HT1080 (cell line): ENCODE measurements at places on chromosomes 1 and 21. TPM values are rescaled to one million over a fixed set of nuclear protein-coding genes. Genes with fewer than 3 reads are reported as not detected.

TRPM2 gene
- 0.40 and 1.4 TPM in 2 replicates for total RNA-seq

CLCA4 gene
- not detected in 2 replicates for total RNA-seq

CRABP2 gene
- 6.0 and 8.6 TPM in 2 replicates for total RNA-seq

FMO2 gene
- total RNA-seq = not detected in 2 replicates

FTCD gene
- total RNA-seq = 0.13 and 0.69 TPM in 2 replicates

GRCh38 chr1:146021050-146021445, 487 bp downstream of the HJV start:
- no peak for DNase-seq

GRCh38 chr21:43734131-43734927, 15.4 kb downstream of the PDXK start:
- no peak for DNase-seq

- peak; percentile 40 for DNase-seq
Observed at GRCh38 chr1:202192770-202193613, 607 bp upstream of the LGR6 start.

DNA sequence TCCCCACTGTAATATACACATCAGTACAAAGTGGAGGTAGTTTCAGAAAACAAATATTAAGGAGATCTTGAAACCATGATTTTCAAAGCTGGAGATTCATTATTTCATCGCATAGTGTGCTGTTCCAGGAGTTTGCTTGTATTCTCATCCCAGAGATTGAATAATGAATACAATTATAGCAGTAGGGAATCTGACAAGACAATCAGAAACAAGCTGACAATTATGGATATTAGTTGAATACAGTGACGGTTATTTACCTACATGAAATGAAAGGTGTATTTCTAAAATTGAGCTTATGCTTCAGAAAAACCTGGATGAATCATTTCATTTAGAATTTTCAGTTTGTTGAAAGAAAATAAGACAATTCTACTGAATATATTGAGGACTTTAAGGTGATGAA, 2119.0 kb downstream of the MRPL39 start:
- DNase-seq = no peak

- no peak for DNase-seq
Observed at GRCh38 chr21:29639366-29640079, 300.3 kb downstream of the GRIK1 start.

GRCh38 chr21:17435565-17436543, 77.0 kb upstream of the CXADR start:
- no peak for DNase-seq

DNA sequence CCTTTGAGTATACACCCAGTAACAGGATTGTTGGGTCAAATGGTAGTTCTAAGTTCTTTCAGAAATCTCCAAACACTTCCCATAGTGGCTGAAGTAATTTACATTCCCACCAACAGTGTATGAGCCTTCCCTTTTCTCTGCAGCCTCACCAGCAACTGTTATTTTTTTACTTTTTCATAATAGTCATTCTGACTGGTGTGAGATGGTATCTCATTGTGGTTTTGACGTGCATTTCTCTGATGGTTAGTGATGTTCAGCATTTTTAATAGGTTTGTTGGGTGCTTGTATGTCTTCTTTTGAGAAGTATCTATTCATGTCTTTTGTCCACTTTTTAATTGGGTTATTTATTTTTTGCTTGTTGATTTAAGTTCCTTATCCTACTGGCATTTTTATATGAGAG, 26.4 kb upstream of the LAMC1 start:
- DNase-seq = peak; percentile 3

DNA sequence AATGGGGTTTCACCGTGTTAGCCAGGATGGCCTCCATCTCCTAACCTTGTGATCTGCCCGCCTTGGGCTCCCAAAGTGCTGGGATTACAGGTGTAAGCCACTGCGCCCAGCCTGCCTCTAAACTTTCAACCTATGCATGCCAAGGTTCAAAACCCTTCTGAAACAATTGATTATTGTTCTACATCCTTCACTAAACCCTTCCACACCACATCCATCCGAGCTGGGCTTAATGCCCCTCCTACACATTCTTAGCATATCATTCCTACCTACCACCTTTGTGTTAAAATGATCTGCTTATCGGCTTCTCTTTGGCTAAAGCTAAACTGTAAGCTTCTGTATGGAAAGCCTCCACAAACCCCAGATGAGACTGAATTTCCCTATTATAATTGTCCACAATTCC, 40.8 kb upstream of the DOCK7 start:
- DNase-seq = no peak

DNA sequence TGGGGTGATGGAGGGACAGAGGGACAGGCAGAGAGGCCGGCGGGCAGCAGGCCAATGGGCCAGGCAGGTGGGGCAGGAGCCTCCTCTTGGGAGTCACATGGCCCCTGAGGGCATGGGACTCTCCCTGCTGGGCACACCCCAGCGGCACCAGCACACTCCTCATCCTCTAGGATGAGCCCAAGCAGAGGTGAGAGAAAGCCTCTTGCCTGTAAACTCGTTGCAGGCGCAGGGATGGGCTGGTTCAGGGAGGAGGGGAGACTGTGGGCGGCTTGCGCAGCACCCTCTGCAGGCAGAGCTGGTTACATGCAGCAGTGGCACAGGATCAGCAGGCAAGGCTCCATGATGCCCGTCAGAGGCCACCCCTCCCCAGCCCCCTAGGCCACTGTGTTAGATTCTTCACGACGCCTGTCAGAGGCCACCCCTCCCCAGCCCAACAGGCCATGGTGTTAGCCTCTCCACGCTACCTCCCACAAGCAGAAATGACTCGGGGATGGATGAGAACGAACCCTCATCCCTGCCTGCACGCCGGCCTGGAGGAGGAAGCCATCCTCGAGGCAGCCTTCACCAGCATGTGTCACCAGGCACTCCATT, 209.7 kb upstream of the VAMP3 start:
- peak; percentile 18 for DNase-seq

GRCh38 chr1:51843948-51844347, 34.6 kb downstream of the NRDC start:
- no peak for DNase-seq

DNA sequence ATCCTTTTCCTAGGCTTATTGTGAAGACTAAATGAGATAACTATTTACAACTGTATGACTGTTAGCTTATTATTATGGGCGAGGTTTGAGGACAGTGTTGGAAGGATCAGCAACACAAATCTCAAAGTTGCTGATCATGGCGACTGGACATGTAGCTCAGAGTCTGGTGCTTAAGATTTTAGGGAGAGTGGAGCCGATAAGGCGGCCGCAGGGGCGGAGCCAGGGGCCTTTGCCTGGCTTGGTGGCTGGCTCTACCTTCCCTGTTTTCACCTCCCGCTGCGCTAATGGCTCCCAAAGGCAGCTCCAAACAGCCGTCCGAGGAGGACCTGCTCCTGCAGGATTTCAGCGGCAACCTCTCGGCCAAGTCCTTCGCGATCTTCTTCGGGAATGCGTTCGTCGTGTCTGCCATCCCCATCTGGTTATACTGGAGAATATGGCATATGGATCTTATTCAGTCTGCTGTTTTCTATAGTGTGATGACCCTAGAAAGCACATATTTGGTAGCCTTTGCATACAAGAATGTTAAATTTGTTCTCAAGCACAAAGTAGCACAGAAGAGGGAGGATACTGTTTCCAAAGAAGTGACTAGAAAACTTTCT, 45.5 kb downstream of the GIPC2 start:
- DNase-seq = no peak

DNA sequence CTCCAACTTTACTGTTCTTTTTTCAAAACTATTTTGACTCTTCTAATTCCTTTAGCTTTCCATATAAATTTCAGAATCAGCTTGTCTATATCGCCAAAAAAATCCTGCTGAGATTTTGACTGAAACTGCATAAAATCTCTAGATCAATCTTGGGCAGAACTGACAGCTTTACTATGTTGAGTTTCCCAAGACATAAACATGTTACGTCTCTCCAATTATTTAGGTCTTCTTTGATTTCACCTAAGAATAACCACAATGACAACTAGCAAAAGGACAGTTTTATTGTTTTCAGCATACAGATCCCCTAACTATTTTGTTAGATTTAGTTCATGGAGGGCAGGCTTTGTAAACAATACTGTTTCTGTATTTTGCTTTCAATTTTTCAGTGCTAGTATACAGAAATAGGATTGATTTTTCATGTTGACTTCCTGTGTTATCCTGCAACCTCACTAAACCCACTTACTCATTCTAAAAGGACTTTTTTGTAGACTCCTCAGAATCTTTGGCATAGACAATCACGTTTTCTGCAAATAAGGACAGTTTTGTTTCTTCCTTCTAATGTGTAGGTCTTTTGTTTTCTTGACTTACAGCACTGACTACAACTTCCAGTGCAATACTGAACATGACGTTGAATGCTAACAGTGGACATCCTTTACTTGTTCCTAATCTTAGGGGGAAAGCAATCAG, 63.4 kb downstream of the NPHP4 start:
- no peak for DNase-seq

DNA sequence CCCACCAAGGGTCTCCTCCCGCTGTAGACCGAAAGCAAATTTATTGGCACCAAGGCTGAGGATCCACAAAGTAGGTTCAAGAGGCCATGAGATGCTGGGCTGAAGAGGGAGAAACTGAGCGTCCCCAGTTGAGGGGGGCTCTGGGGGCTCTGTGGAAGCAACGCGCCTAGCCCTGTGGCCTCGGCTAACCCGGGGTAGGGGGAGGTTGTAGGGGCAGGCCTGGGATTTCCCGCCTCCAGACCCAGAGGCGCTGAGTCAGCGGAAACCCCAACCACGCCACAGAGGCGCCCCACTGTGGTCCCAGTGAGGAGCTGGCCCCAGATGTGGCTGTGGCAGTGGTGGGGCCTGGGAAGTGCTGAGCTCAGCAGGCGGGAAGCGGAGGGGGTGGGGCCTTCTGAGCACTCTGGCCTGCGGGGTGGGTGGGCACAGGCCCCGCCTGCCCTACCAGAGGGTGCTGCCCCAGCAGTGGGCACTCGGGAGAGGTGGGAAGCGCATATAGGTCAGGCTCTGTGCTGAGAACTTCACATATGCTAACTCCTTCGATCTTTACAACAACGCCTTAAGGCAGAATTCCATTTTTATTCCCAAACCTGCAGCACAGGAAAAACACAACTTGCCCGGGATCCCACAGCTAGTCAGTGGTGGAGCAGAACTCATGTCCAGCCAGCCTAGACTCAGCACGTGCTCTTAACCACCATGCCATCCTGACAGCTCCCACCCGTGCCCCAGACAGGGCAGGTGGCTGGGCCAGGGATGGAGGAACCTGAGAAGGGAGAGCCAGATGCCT, 1.5 kb upstream of the COL16A1 start:
- peak; percentile 71 for DNase-seq

- no peak for DNase-seq
Observed at GRCh38 chr1:83978056-83978455, 20.9 kb downstream of the TTLL7 start.

- peak; percentile 30 for DNase-seq
Observed at GRCh38 chr1:232353001-232353400, 276.9 kb downstream of the SIPA1L2 start.

- DNase-seq = no peak
Observed at GRCh38 chr1:77134359-77134758, 84.9 kb downstream of the PIGK start.

- DNase-seq = no peak
Observed at GRCh38 chr1:58999676-59000075, 215.8 kb upstream of the JUN start.

DNA sequence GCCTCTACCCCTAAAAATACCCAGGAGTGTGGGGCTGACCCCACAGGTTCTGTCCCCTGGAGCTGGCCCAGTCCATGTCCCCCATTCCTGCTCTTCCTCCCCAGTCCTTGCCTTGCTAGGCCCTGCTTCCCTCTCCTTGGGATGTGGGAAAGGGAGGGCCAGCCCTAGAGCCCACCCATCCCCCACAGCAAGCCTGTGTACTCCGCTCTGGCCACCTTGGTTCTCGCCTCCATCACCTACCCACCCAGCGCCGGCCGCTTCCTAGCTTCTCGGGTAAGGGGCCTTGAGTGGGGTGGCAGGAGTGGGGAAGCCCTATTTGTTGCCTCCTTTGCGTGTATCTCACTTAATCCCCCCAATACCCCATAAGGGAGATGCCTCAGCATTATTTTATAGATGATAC, 6.7 kb downstream of the CLCNKB start:
- no peak for DNase-seq

DNA sequence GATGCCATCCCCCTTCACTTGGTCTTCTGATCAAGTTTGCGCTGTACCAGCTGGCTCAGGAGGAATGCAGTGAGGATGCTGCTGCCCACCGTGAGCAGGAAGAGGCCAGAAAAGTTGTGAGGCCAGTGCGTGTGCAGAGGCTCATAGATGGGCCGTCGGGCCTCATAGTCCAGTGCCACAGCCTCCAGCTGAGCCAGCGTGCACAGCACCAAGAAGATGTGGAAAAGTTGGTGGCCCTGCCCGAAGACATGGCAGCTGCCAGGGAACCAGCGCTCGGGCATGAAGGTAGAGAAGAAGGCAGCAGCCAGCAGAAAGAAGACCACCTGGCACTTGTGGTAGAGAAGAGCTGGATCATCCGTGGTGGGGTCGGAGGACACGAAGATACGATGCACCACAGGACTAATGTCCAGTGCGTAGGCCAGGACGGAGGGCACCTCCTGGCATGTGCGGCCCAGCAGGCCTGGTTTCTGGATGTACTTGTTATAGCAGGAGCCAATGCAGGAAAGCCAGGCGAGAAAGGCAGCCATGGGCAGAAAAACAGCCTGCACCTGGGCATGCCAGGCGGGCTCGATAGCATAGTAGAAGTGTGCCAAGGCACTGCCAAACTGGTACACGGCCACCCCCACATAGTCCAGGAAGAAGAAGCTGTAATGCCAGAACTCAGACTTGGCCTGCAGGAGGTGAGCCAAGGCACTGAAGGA, 3.7 kb upstream of the AUNIP start:
- no peak for DNase-seq

DNA sequence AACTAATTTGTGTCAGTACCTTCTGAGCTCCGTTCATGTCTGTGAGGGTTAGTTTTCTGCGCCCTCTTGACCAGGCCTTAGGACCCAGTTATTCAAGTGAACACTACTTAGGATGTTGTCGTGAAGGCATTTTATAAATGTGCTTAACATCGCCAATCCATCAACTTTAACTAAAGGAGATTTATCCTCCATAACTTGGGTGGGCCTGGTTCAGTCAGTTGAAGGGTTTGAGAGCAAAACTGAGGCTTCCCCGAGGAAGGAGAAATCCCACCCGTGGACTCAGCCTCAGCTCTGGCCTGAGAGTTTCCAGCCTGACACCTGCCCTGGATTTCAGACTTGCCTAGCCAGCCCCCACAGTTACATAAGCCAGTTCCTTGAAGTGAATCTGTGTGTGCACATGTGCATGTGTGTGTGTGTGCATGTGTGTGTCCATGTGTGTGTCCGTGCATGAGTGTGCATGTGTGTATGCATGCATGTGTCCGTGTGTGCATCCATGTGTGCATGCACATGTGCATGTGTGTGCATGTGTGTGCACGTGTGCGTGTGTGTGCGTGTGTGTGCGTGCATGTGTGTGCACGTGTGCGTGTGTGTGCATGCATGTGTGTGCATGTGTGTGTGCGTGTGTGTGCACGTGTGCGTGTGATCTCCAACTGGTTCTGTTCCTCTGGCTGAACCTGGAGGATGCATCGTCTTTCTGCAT, 62.1 kb upstream of the PDE9A start:
- no peak for DNase-seq

- no peak for DNase-seq
Observed at GRCh38 chr1:53567851-53568250, 108.7 kb downstream of the DMRTB1 start.
